Activated B cell treated with CpG ODN at 0.5 μM for 24 hours (primary cell): ENCODE measurements at places on chromosomes 4 and X. TPM values are rescaled to one million over a fixed set of nuclear protein-coding genes. Genes with fewer than 3 reads are reported as not detected.
A peak's percentile ranks its signal among the peaks of the same experiment; 100 is the strongest.

DNA sequence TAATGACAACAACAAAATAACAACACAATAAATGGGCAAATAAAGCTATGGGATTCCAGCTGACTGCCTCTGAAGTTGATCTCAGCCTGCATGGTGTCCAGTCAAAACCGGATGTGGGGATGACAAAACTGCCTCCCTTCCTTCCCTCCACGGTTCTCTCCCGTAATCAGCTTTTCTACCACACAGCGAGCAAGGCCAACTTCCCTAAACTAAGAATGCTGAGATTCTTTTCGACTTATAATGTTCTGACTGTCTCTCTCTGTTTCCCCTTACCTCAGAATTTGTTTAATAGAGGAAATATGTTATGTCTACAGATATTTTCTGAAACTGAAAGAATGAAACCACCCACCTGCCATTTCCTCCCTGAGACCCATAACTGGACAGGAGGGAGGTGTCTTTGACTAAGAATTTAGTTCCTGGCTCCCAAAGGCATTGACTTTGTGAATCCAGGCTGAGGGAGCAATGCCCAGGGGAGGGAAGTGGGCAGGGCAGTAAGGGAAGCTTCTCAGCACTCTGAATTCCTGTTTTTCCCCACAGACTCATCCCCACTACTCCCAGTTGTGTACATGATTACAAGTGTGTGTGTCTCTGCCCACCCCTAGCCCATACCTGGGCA lies 1.0 kb upstream of the TLR1 start:
- peak overlapping the region; percentile 86 for H3K4me3 ChIP-seq
- H3K27ac ChIP-seq = peak overlapping the region; percentile 93
- H3K36me3 ChIP-seq = peaks cover 47% of the 10 kb centered on the region
- H3K4me1 ChIP-seq = peaks cover 67% of the 10 kb centered on the region
- DNase-seq = no peak

DNA sequence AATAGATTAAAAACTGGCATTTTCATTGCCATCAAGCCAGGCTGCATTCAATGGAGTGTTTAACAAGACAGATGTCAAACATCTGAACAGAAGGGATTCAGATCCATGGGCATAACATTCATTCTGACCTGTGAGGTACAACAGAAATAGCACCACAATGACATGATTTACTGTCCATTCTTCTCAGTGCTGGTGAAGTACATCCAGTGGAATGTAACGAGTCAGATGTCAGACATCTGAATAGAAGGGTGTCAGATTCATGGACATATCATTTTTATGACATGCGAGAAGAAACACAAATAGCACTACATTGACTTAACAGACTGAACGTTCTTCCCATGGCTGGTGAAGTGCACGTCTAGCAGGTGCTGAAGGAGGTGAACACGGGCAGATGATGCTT lies 186.4 kb downstream of the PPP4R3C start:
- H3K27ac ChIP-seq = no peak overlapping the region
- H3K36me3 ChIP-seq = no peaks in the 10 kb centered on the region
- H3K4me3 ChIP-seq = no peak overlapping the region
- H3K27me3 ChIP-seq = no peaks in the 10 kb centered on the region
- H3K4me1 ChIP-seq = no peaks in the 10 kb centered on the region
- no peak for DNase-seq

The GABRQ gene
- not detected in 2 replicates for total RNA-seq

The PARM1 gene
- total RNA-seq = 6.5 and 6.7 TPM in 2 replicates

GRCh38 chr4:134544303-134544770 lies 342.7 kb upstream of the PABPC4L start:
- no peak overlapping the region for H3K4me3 ChIP-seq
- H3K27me3 ChIP-seq = no peaks in the 10 kb centered on the region
- no peak overlapping the region for H3K27ac ChIP-seq
- no peaks in the 10 kb centered on the region for H3K4me1 ChIP-seq
- no peaks in the 10 kb centered on the region for H3K36me3 ChIP-seq

- H3K27me3 ChIP-seq = no peaks in the 10 kb centered on the region
- DNase-seq = no peak
- H3K36me3 ChIP-seq = peaks cover 38% of the 10 kb centered on the region
- no peak overlapping the region for H3K4me3 ChIP-seq
Observed at GRCh38 chr4:85571008-85571407, 96.1 kb downstream of the ARHGAP24 start.

- H3K4me3 ChIP-seq = no peak overlapping the region
- H3K27ac ChIP-seq = no peak overlapping the region
- peaks cover 19% of the 10 kb centered on the region for H3K4me1 ChIP-seq
- H3K27me3 ChIP-seq = no peaks in the 10 kb centered on the region
- H3K36me3 ChIP-seq = peaks cover 33% of the 10 kb centered on the region
Observed at GRCh38 chrX:3666975-3667374, 46.5 kb downstream of the PRKX start.

DNA sequence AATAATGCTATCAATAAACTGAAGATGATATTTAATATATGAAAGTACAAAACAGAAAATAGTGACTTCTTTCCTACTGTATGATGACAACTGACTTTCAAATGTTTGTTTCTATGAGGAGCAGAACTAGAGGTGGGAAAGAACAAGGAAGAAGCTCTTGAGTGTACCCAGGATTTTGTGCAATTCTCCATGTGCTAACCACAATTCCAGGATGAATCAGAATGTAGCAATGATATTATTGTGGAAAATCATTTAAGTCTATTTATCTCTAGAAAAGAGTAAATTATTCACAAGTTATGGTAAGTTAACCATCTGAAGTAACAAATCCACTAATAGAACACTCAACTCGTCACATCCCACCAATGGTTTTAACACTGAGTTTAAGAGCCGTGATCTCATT lies 324.1 kb upstream of the EMCN start:
- H3K4me3 ChIP-seq = no peak overlapping the region
- H3K27me3 ChIP-seq = peaks cover 7% of the 10 kb centered on the region
- H3K27ac ChIP-seq = no peak overlapping the region
- DNase-seq = no peak
- no peaks in the 10 kb centered on the region for H3K36me3 ChIP-seq

- no peaks in the 10 kb centered on the region for H3K27me3 ChIP-seq
- peaks cover 58% of the 10 kb centered on the region for H3K4me1 ChIP-seq
- H3K27ac ChIP-seq = peak overlapping the region; percentile 10
- H3K4me3 ChIP-seq = peak overlapping the region; percentile 33
Observed at GRCh38 chr4:1293531-1293941, 3.8 kb downstream of the MAEA start.

GRCh38 chr4:139887962-139888735 lies 222.5 kb downstream of the MGST2 start:
- H3K27ac ChIP-seq = no peak overlapping the region
- H3K4me1 ChIP-seq = peaks cover 14% of the 10 kb centered on the region
- H3K36me3 ChIP-seq = no peaks in the 10 kb centered on the region
- peaks cover 2% of the 10 kb centered on the region for H3K27me3 ChIP-seq
- H3K4me3 ChIP-seq = no peak overlapping the region
- no peak for DNase-seq
